ENCODE measurements at places on chromosomes 16 and 17. TPM values are rescaled to one million over a fixed set of nuclear protein-coding genes. Genes with fewer than 3 reads are reported as not detected.

Gene CDH8
- not detected for total RNA-seq

Gene C17orf58
- 6.2 TPM for total RNA-seq

Gene NOTUM
- not detected for total RNA-seq

Gene ETV4
- total RNA-seq = 7.1 TPM

Gene TBC1D28
- not detected for total RNA-seq

Gene CCL16
- total RNA-seq = 1.1 TPM

DNA sequence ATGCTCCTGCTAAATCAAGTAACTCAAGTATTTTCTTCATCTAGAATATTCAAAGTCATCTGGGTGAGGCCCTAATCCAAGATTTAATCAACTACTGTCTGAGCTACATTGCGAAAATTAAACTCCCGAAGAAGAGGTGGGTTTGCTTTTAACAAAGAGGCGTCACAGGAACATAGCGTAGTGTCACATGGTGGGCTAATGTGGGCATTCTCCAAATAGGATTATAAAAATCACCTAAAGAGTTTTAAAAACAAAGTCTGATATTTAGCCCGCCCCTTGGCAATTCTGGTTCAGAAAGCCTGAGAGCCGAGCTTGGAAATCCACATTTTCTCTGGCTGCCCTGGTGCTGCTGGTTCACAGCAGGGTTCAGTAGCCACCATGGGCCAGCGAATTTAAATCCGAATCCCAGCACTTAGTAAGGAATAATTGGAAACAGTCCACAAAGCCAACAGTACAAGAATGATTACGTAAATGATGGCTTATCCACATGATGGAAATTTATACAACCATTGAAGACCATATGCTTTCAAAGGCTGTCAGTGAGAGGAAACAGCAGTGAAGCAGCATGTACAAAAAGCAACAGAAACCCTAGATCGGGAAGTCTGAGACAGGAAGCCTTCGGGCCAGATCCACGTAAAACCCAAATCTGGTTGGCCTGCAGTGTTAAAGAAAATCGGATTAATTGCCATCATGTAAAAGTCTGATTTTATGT is 8.8 kb downstream of the PMM2 start:
- DNase-seq = no peak

DNA sequence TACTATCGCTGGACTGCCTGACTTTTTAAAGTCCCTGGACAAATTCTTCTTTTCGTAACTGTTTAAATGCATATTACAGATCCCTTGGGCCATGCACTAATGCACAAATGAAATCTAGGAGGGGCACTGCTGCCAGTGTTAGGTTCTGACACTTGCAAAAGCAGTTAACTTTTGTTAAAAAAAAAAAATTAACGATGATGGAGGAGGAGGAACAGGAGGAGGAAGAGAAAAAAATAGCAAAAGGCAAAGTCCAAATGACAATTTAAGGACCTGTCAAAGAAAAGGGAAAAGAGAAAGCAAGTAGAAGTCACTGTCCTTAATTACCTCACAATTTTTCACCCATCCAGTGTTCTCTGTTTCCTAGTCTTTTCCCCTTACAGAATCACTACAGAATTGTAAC is 97.8 kb upstream of the CORO6 start:
- DNase-seq = no peak

DNA sequence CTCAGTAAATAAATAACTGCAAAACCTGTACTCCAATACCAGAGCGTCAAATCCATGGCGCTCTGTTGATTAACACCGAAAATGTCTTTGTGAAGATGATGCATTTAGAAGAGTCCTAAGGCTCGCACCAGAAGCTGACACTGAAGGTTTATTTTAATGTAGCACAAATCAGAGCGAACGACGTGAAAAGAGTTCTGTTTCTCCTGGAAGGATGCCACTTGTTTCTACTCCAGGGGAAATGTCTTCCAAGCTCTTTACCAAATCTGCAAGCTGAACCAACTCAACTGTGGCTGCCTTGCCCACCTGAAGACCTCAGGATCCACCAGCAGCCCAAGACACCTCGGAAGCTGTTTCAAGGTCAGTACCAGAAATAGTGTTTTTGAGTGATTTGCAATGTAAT is 194.4 kb upstream of the MAF start:
- no peak for DNase-seq

DNA sequence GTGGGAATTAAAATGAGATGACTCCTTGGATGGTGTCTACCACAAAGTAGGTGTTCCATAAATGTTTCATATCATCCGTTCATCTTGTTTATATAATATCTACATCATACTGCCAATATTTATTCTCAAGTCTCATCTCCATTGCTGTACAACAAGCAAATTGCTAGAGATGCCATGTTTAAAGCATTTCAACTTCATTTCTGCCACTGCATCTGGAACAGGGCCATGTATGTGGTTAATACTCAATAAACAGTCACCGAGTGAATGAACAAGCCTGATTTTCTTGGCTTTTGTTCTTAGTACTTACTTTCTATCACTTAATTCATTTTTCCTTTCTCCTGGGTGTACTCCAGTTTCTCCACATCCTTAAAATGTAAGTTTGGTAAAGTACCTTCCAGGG is 107.6 kb downstream of the KCNJ2 start:
- no peak for DNase-seq

DNA sequence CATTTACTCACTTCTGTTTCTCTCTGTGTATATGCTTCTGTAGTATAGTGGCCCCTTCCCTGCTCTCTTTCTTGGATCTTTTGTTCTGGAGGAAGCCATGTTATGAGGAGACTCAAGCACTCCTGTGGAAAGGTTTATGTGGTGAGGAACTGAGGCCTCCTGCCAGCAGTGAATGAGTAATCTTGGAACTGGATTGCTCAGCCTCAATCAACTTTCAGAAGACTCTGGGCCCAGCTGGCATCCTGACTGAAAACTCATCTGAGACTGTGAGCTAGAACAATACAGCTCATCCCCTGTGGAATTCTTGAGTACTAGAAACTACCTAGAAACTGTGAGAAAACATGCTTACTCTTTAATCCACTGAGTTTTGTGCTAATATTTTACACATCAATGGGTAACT is 133.1 kb upstream of the ZKSCAN2 start:
- DNase-seq = no peak

GRCh38 chr17:79802039-79802735 is 5.3 kb upstream of the CBX8 start:
- DNase-seq = no peak

DNA sequence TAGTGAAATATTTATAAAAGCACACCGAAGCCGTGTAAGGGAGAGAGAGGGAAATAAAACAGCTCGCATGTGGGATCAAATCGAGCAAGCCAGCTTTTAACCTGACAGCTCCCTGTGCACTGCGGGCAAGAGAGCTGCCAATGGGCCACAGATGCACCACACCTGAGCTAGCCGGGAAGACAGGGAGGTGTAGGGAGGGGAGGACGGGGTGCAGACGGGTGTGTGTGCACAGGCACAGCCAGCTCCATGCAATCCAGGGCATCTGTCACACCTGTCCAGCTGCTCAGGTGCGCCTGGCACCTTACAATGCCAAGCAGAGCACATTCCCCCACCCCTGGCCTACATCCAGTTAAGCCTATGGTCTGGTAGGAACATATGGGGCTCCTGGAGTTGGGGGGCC is 70.0 kb downstream of the C16orf78 start:
- DNase-seq = no peak

DNA sequence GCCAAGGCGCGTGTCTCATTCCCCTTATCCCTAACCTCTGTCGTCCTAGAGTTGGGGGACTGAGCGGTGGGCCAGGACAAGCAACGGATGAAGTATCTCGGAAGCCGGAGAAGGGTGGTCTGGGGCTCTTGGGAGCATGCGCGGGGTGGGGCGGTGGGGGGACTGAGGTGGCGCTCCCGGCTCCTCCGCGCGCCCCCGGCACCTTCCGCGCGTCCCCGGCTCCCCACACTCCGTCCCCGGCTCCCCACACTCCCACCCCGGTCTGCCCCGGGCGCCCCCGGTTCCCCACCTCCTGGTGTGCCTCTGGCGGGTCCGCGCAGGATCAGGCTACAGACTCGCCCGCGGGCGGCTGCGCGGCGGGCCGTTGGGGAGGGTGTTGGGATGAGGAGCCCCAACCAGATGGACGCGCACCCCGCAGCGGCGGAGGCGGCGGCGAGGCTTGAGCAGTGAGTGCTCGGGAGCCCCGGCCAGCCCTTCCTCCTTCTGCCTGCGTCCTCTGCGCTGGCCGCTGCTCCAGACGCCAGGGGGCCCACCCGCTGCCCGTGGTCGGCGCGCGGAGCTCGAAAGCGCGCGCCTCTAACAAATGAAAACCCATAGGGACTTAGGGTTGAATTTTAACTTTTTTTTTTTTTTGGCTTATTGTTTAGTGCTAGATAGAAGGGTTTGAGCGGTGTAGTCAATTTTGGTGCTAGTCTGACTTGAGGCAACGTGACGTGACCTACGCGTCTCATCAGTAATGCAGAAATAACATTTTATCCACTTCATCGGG is 5.6 kb upstream of the CRYM start:
- DNase-seq = no peak

All from sciatic nerve (tissue), 2 donors.